Mammary epithelial cell (primary cell): ENCODE measurements at places on chromosomes 5 and 9.
A peak's percentile ranks its signal among the peaks of the same experiment; 100 is the strongest.

DNA sequence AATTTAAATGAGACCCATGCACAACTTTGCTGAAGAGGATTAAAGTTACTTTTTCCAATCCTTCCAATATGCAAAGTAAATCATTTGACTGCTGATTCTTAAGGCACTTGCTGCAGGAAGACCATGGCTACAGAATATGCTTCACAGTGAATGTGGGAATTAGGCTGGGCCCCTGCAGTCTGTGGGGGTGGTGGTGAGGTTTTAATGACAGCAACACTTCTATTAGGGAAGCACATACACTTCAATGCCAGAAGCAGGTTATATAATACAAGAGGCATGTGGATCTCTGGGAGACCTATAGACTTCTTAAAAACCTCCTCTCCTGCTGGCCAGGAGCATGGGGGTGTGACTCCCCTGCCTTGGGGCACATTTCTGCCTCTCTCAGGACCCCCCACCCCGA is 124.5 kb upstream of the KLF9 start:
- no peak for DNase-seq

- no peak for DNase-seq
Measured at GRCh38 chr5:148873690-148874485, 47.5 kb downstream of the ADRB2 start.

DNA sequence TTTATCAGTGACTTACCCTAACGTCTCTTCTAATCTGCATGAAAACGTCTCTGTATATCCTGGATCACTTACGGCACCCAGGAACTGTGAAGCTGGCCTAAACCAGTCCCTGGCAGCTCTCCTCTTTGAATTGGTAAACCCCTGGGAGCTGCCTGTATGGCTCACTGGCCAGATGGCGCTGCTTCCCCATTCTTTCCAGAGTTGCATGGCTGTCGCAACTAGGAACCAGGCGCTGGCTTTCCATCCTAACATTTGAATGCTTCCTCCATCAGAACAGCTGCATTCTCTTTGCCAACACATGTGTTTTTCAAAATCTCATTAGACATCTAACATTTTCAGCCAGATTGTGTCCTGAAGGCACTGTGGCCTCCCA is 8.0 kb upstream of the PCA3 start:
- peak; percentile 6 for DNase-seq

- DNase-seq, result no peak
Measured at GRCh38 chr5:135345956-135346731, 52.9 kb downstream of the MACROH2A1 start.

DNA sequence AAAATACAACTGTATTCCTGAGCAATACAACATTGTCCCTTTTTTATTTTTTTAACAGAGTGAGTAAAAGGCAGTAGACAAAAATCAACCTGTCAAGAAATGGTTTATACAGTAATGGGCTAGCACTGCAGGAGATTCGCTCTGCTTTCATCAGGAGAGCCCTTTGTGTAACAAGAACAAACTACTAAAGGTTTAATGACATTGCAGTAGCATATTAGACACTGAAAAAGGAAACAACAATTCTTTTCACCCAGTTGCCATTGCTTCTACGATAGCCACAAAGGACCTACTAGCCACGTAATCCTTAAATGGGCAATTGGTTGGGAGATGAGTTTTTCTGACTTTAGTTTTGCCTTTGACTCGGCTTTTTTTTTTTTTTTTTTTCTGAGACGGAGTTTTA is 319.8 kb upstream of the TRPM3 start:
- no peak for DNase-seq

DNA sequence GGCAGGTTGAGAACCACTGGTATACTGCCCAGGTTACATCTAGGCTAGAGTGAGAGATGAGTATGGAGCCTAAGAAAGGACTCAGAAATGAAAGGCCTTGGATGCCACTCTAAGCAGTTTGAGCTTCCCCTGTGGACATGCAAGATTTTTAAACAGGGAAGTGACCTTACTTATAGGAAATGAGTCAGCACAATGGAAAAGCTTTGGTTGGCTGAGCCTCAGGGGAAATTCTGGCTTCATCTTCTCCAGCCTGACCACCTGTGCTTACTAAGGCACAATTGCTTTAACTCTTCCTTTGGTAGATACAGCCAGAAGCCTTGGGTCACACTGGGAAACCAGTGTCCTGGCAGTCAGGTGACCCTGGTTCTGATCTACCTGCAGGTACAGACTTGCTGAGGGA is 380.2 kb upstream of the ZNF462 start:
- DNase-seq, result peak; percentile 81

DNA sequence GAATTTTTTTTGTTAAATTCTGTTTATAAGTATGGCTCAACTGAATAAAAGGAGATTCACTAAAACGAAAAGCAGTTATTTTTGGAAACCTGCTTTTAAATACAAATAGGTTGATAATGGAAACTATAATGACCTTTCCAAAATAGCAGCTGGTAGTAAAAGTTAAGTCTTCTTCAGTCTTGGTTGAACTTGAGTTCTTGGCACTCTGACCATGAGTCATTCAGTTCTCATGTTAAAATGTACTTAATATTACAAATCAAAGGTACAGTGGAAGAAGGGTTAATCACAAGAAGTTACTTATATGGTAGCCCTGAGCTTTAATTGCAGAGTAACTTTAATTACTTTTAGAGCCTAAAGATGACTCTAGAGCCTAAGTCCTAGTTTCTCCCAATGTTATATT is 62.1 kb downstream of the KLF9 start:
- DNase-seq, result no peak

DNA sequence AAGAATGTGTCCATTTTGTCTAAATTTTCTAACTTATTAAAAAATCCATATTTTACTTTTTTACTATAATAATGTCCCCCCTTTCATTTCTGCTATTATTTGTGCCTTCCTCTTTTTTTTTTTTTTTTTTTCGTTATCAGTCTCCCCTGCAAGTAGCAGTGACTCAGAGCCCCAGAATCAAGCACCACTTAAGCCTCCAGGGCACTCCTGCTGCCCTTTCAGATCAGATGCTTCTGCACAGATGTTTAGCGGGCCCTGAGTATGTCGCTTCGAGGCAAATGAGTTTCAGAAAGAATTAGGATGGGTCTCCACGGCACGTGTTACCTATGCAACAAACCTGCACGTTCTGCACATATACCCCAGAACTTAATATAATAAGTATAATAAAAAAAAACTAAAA is 11.7 kb downstream of the MED7 start:
- no peak for DNase-seq

- no peak for DNase-seq
Measured at GRCh38 chr9:98823666-98824334, 16.3 kb downstream of the GALNT12 start.

DNA sequence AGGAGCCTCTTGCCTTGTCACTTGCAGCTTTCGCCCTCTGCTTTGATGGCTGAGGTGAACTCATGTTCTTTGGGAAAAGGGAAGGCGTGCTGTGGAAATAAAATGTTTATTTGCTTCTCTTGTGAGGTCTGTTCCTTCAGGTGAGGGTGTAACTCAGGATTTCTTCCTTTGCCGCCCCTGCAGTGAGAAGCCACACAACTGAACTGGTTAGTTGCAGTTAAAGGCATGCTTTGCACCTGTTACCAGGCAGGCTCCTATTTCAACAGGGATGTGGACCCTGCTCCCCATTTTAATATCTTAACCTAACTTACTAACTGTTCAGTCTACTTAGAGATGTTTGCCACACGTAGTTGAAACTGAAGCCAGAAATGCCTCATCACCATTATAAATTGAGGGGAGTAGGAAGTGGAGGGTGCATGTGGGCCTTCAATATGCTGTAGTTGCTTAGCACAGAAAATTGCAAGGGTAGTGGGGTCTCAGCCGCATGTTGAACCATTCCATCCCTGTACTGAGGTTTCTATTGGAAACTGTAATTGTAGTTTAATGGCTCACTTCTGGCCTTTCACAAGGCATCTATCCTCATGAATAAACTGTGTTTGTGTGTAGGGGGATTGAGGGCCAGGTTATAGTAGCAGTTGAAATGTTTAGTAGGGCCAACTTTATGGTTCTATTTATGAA is 7.9 kb downstream of the RACK1 start:
- no peak for DNase-seq

DNA sequence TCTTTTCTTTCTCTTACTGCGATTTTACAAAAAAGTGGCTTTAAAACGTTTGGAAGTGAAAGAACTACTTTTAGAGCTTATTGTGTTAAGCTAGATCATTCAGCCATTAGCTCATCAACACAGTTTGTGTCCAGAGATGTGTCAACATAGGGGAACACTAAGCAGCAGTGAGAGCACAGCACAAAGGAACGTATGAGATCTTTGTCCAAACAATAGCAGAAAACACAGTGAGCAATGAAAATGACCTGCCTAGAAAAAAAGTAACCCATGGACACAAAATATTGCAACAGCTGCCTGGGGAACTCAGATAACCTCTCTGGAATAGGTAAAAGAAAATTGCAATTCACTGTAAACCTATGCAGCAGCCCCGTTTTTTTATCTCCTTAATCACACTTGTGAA is 372.5 kb downstream of the ARHGEF28 start:
- DNase-seq, result peak; percentile 40

DNA sequence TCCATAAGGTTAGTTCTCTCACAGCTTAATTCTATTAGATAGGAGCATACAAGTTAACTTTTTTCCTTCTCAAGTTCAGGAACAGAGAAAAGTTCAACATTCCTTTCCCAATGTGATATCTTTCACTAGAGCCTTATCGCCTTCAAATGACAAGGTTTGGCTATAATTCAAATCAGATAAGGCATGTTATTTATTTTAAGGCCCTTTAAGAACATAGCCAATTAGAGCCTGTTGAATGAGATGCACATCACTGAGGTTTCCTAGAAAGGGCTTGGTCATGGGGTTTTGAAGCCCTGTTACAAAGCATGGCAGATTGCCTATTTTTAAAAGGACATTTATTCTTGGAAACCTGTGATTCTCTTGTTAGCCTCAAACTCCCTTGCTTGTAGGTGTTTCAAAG is 123.4 kb downstream of the BASP1 start:
- DNase-seq, result no peak
